ENCODE measurements at places on chromosomes 2 and 18. TPM values are rescaled to one million over a fixed set of nuclear protein-coding genes. Genes with fewer than 3 reads are reported as not detected.

- DNase-seq: no peak
Measured at GRCh38 chr2:147603447-147603846, 241.4 kb upstream of the ACVR2A start.

GRCh38 chr2:28422908-28423741 lies 30.5 kb downstream of the FOSL2 start:
- DNase-seq: no peak

DNA sequence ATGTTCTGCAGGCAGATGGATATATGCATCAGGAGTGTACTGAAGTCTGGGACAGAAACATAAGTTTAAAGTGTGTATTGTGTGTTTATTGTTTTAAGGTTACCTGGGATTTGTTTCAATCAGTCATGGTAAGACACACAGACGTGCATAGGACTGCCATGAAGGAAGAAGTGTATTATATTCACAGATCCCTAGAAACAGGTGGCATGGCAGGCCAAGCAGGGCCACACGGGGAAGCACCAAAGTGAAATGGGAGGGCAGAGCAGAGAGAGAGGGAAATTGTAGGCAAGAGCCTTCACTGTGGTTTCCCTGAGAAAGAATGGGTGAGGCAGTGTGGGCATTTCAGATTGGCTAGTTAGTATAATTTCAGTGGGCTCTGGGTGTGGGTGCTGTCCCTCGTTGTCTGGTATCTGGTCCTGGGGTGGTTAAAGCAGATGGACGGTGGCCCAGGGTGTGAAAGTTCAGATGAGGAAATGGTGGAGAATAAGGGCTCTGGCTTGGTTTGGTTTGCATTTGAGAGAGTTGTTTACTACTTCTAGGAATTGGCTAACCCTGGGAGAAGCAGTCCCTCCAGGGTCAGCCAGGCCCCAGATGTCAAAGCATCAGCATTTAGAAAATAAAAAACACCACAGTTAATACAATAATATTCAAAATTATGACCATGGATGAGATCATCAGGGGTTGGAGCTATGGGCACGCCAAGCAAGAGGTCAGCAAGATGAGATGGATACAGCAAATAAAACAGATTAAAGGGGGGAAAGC lies 160.0 kb downstream of the LRRC30 start:
- DNase-seq: no peak

GRCh38 chr2:10536569-10537133 lies 88.5 kb upstream of the ODC1 start:
- DNase-seq: no peak

RTP5 gene
- not detected for total RNA-seq
